M059J (cell line): ENCODE measurements at places on chromosomes 13 and 19. TPM values are rescaled to one million over a fixed set of nuclear protein-coding genes. Genes with fewer than 3 reads are reported as not detected.

Gene GNG7
- total RNA-seq, result 0.12 TPM in 1 of 2 replicates, not detected in the other

Gene AMER2
- total RNA-seq, result not detected in 2 replicates

- peak; percentile 1 for DNase-seq
These were observed 162.1 kb upstream of the MIR17HG start for GRCh38 chr13:91185294-91185863.

Gene CFD
- 0.52 and 0.89 TPM in 2 replicates for total RNA-seq

- DNase-seq, result no peak
These were observed 6.8 kb upstream of the ZNF765 start for GRCh38 chr19:53388168-53388567.
